ENCODE measurements at places on chromosomes 2 and 18.

GRCh38 chr2:161115205-161115604, 45.0 kb upstream of the TANK start:
- DNase-seq: no peak

DNA sequence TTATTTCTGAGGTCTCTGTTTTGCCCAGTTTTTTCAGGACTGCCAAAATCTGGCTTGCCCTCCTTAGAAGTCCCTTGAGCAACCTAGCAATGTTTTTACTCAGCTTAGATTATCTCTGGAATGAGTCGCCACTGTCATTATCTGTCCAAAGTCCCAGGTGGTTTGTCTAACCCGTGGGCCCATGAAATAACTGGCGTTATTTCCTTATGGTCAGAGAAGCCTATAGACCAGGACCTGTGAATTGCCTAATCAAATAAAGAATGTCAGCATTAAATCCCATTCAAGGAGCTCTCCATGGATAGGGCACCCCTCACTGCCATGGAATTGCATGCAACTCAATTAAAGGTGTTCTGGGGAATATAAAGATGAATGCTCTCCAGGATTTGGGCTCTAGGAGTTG, 373.9 kb downstream of the SETBP1 start:
- DNase-seq: no peak

GRCh38 chr2:63422556-63422955, 165.7 kb downstream of the WDPCP start:
- no peak for DNase-seq

GRCh38 chr18:11148680-11149440, 509 bp downstream of the PIEZO2 start:
- no peak for DNase-seq

DNA sequence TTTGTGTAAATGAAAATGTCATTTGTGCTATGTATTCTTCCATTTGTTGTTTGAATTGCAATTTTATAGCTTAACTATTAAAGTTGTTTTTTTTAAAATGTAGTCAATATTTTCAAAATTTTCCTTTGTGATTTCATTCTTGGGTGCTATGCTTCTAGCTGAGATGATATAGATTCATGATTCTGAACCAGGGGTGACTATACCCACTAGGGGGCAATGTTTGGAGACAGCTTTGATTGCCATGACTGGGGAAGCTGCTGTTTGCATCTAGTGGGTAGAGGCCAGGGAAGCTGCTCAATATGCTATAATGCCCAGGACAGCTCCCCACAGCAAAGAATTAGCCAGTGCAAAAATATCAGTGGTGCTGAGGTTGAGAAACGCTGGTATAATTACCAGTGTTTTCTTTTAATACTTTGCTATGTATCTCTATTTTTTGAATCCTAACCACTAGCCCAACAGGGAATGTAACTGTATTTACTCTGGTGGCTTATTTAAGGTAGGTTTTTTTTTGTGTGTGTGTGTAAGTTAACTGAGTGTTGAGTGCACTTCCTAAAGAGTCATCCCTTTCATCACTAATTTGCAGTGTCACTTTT, 99.7 kb downstream of the MEP1B start:
- peak; percentile 15 for DNase-seq

DNA sequence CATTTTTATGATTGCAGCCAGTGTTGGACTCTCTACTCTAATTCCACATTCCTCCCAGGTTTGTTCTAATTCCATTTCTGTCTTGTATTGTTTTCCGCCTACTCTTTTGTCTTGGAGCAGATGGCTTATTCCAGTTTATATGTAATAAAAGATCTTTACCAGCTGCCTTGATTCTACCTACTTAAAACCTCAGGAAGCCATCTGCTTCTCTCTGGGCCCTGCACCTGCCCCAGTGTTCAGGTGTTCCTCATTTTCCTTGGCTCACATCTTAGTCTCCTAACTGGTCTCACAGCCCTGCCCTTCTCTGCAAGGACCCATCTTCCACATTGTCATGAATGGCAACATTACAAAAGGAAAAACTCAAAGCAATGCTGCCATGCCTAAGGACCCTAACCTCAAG, 21.0 kb upstream of the IL37 start:
- DNase-seq: no peak

GRCh38 chr2:182077448-182078142, 91.9 kb downstream of the PPP1R1C start:
- DNase-seq: no peak

DNA sequence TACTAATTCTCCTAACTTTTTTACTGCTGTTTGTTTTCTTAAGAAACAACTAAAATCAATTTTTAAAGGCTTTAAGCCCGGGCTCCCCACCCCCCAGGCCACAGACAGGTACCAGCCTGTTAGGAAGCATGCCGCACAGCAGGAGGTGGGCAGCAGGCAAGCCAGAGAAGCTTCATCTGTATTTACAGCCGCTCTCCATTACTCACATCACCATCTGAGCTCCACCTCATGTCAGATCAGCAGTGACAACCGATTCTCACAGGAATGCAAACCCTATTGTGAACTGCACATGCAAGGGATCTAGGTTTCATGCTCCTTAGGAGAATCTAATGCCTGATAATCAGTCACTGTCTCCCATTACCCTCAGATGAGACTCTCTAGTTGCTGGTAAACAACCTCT, 517.0 kb downstream of the NRXN1 start:
- DNase-seq: no peak

- DNase-seq: no peak
These were observed 278.8 kb upstream of the SESTD1 start for GRCh38 chr2:179543361-179543901.

DNA sequence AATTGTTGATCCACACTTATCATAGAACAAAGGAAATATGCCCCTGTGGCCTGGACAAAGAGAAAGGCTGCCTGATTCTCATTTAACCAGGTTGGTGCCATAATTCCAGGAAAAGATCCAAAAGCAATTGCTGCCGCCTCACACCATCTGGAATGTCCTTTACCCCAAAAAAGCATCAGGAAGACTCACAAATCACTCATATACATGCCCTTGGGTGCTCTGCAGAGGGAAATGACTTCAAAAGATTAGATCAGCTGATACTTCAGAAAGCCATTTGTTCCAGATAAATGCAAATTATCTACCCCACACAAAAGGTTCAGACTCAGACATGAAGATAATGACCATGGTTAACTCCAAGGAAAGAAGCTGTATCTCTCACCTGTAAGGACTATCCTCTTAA, 285.8 kb downstream of the C1D start:
- no peak for DNase-seq

DNA sequence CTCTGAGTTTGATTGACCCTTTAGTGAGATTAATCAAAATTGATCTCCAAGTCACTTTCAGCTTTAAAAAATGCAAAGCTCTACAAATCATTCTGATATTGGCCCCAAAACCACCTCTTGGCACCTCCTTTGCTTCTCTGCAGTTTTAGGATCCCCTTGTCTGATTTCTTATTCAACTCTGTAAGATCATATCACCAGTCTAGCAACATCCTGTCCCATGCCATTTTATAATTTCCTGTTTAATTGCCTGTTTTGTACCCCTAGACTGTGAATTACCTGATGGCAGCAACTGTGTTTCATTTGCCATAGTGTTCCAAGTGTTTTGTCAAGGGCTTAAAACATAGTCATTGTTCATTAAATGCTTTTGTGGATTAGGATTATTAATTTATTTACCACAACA, 406.3 kb upstream of the TRIB2 start:
- DNase-seq: no peak

- no peak for DNase-seq
These were observed 21.7 kb downstream of the AKAIN1 start for GRCh38 chr18:5175378-5175777.

- no peak for DNase-seq
These were observed 355.0 kb upstream of the LYPD1 start for GRCh38 chr2:133025004-133025403.

GRCh38 chr18:77103187-77103850, 29.3 kb downstream of the MBP start:
- no peak for DNase-seq

DNA sequence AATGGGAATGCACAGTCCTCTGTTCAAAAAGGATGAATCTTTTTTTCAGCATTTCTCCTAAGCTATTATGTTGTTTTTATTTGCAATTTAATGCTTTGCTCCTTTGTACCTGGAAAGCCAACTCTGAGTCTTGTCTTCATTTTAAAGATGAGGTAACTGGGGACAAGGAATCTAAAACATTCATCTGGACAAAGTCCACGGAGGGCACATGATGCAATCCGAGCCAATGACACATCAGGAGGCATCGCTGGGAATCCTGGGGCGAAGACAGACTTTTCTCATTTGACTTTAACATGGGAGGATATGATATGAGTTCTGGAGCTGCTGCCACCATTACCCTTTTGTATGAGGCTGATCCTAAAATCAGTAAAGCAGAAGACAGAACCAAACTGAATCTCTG, 116.5 kb upstream of the REG3G start:
- no peak for DNase-seq

GRCh38 chr2:157868993-157869392, 7.1 kb downstream of the ACVR1 start:
- DNase-seq: no peak

GRCh38 chr2:69169655-69170389, 156.8 kb downstream of the ANTXR1 start:
- DNase-seq: no peak

- DNase-seq: no peak
These were observed 347.5 kb upstream of the SALL3 start for GRCh38 chr18:78632111-78632541.

DNA sequence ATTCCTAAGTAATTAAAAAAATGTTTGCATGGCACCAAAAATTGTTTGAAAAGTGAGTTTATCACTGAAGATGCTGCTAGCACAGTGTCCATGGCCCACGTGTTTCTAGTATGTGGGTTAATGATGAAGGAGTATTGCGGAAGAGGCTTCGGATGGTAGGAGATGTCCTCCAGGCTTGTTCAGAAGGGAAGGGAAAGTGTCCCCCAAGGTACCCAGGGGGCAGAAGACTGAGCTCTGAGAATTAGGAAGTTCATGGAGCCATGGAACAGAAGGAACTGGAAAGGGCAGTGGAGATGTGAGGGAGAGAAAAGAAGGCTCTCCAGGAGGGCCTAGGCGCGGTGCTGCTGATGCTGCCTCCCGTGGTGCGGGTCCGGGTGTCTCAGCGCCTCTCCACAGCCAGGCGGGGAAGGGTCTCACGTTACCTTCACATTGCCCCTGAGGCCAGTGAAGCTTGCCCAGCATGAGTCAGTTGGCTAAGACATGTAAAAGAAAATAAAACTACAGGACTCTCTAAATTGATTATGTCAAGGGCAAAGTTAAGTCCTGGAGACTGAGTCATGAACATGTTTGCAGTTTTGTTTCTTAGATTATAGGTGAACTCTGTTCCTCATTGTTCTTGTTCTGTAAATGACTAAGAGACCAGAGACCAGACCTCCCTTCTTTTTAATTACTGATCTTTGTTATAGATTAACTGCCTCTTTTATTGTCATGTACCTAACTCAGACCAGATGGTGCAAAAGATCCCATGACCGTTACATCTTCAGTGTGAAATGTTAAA, 89.0 kb downstream of the MTCL1 start:
- no peak for DNase-seq

DNA sequence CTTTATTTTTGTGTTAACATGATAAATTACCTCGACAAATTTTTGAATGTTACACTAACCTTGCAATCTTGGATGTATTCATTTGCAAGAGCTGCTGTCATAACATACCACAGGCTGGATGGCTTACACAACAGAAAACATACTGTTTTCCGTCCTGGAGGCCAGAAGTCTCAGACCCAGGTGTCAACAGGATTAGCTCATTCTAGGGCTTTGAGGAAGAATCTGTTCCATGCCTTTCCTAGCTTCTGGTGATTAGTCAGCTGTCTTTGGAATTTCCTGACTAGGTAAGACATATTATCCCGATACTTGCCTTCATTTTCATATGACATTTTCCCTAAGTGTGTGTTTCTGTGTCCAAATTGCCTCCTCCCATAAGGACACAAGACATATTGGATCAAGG, 188.6 kb upstream of the CDH19 start:
- DNase-seq: no peak

DNA sequence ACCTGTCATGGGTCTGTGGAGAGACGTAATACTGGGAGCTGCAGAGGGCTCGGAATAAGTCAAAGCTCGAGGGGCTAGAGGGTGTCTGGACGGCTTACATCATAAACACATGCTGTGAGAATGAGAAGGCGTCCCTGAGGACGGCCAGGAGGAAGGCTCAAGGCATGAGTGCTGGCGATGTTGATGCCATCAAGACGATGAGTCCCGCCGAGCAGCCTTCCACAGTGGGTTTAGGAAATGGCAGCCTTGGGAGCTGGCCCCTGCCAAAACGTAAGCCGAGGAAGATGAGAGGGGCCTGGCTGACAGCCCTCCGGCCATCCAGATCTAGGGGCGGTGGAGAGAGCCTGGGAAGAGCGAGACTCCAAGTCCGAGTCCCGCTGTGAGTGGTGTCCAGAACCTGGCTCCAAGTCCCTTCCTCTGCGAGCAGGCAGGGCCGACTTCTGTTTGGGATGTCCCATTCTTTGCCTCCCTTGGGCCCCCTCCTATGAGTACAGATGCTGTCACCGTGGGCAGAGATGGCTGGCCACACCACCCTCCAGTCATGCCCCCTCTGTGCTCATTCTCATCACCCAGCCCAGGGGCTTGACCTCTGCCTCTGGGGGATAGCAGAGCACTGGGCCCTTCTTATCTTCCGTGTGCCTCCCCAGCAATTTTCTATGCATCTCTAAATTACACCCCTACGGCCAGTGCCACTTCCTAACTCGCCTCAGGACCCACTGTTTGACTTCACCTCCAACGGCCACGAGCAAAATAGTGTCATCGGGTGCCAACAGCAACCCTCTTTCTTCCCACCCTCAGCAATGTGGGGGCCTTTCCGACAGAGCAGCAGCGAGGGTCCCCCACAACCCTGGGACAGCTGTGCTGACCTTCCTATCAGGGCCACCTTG, 175.7 kb downstream of the FAM210A start:
- no peak for DNase-seq

DNA sequence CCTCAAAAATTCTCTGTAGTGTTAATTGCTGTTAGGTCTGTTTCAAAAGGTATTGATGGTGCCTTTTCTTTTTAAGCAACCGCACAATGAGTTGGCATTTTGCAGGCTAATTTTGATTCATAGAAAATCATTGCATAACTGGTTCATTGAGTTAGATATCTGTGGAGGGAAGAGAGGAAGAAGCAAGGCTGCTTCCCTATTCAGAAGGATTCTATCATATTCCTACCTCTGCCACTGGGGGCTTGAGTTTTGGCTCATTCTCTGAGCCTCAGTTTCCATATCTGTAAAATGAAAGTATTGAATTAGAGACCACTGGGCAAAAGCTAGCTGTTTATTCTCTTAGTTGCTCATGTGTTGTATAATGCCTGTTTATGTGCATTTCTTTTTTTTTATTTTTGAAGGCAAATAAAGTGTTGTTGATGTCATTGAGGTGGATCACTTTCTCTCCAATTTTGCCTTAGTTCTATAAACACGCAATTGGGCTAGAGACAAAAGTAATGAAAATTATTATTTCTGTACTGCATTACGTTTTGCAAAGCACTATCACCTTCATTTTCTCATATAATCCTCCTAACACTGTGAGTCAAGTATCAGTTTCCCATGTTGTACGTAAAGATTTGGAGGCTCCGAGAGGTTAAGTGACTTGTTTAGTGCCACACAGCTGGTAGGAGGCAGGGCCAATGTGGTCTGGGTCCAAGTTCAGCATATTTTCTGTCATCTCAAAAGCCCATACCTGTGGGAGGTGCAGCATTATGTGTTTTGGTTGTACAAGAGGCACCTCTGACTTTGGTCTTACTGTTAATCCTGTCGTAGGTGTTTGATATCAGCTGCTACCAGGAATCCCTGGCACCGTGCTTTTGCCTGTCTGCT, 5.9 kb downstream of the TRIB2 start:
- DNase-seq: no peak

GRCh38 chr2:59920961-59921360, 632.5 kb downstream of the BCL11A start:
- DNase-seq: no peak

All from GM19239 (cell line).